ENCODE measurements at places on chromosomes 6 and 20.
A peak's percentile ranks its signal among the peaks of the same experiment; 100 is the strongest.

- DNase-seq: no peak
Measured at GRCh38 chr6:141110481-141110880, 1022.2 kb upstream of the GJE1 start.

- DNase-seq: no peak
Measured at GRCh38 chr6:63964366-63964765, 328.8 kb downstream of the PHF3 start.

- no peak for DNase-seq
Measured at GRCh38 chr20:35329435-35330139, 37.4 kb upstream of the FAM83C start.

DNA sequence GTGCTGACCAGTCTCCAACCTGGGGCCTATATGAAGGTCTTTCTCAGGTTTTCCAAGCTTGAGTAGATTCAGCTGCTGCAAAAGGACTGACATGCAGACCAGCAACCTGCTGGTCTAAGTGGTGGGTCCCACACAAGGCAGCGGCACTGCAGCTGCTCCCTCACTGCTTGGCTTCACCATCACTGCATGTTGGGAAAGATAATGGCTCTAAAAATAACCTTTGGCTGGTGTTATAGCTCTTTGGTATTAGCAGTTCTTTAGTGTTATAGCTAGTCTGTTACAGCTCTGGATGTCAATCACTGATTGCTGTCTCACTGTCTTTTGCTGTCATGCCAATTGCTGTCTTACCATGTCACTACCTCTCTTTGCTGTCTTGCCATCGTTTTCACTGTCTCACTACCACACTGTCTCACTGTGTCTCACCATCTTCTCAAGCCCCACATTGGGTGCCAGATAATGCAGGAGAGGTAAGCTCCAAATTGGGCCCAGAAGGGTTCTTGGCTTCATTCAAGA, 726.4 kb downstream of the TENT5A start:
- DNase-seq: no peak

GRCh38 chr6:155881826-155882526, 426.3 kb upstream of the NOX3 start:
- no peak for DNase-seq

- DNase-seq: peak; percentile 27
Measured at GRCh38 chr20:32396646-32397160, 38.6 kb downstream of the ASXL1 start.

- DNase-seq: no peak
Measured at GRCh38 chr6:120534954-120535353, 799.3 kb downstream of the TBC1D32 start.

DNA sequence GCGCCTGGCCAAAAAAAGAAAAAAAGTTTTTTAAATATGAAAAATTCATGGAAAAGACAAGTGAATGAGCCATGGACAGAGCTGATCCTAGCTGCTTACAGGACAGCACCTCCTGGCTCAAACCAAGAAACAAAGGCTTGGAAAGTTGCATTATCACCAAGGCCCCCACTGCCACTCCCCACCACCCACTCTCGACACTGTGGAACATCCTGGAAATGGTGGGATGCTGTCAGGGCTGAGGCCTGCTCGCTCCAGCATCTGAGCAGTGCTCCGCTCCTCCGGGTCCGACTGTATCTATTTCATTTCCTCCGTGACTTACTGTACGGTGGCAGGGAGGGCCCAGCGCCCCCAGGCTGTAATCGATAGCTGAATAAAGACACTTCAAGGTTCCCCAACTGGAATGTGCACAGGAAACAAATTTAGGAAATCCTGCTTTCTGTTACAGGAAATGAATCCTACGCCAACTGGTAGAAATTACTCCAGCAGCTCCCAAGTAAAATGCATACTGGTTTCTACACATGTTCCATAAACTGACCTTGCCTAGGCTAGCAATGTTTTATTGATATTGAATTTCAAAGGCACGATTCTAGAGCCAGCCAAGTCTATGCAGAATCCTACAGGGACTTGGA, 109.5 kb upstream of the NFATC2 start:
- DNase-seq: no peak

GRCh38 chr20:61879303-61879620, 186.4 kb downstream of the TAF4 start:
- no peak for DNase-seq

DNA sequence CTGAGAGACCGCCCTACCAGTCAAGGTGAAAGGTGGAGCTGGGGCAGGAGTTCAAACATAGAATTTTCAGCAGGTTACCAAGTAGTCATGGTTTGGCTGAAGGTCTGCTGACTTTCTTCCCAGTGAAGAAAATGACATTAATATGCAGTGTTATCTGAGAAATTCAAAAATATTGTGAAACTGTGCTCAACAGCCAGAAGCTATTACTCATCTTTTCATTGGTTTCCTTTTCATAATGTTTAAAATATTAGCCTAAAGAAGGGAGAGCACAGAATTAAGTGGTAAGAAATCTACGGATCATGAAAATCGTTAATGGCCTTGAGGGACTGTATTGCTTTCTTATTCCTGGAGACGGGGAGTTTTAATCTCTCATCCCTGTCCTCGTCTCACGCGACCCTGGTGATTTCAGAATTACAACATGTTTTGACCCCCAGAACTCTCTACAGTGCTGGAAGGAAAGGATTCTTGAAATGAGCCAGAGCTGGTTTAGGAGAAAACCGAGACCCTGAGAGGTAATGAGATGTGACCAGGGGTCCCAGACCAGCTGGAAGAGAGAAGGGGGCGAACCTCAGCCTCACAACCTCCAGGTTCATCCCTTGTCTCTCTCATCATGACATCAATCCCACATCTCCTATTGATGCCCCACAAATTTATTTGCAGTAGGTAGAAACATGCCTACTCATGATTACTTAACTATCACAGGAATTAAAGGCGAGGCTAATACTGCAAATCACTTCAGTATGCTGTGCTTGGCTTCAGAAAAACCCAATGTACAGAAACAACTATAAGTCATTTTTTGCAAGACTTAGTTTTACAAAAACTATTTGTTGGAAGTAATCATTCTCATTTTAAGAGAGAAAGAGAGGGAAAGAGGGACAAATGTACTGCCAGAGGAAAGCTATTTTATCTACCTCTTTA, 209.5 kb downstream of the FNDC1 start:
- DNase-seq: peak; percentile 16

GRCh38 chr6:36025260-36025931, 955 bp upstream of the SLC26A8 start:
- no peak for DNase-seq

GRCh38 chr20:31788578-31788977, 30.6 kb upstream of the MYLK2 start:
- no peak for DNase-seq
